ENCODE measurements at places on chromosomes 16 and 17.

DNA sequence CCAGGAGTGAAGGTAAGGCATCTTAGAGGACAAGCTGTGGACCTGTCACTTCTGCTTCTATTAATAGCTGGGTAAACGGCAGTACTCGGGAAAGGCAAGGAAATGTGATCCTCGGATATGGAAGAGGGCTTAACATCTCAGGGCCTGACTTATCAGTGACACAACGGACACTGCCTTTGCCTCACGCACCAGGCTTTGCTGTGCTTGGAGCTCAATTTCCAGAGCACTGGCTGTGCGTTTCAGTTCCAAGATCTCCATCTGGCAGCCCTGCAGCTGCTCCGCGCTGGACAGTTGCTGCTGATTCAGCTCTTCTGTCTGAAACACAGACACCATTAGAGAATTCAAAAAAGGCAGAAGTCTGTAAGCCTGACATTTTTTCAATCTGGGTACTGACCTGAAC lies 3.5 kb downstream of the KRT40 start:
- no peak overlapping the region for H3K4me3 ChIP-seq
- no peaks in the 10 kb centered on the region for H3K36me3 ChIP-seq
- no peaks in the 10 kb centered on the region for H3K4me1 ChIP-seq
- H3K27me3 ChIP-seq = no peaks in the 10 kb centered on the region
- no peak for DNase-seq

- H3K27me3 ChIP-seq = peaks cover 23% of the 10 kb centered on the region
- H3K4me1 ChIP-seq = no peaks in the 10 kb centered on the region
- H3K36me3 ChIP-seq = no peaks in the 10 kb centered on the region
- no peak overlapping the region for H3K4me3 ChIP-seq
Measured at GRCh38 chr17:48711128-48711527, 11.2 kb downstream of the PRAC1 start.

DNA sequence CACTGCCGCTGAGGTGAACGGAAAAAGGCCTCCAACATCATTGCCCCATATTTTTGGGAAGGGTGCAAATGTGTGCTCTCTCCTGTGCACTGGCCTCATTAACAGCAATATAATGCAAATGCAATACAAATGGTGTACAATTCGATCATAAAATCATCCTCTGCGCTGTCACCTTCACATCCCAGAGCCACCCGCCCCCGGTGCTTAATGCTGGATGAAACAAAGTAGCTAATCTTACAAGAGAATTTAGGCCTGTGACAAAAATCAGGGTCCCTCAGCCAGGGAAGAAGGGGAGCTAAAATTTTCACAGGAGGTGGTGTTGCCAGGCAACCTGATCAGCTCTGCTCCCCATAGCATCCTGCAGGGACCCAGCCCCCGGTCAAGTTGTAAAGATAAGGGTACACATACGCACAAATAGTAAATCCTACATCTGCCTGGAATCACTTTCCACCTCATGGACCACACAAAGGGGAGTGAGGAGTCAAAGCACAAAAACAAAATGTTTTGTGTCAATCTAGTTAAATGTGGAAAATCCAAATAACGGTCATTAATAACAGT lies 3.0 kb downstream of the TBC1D16 start:
- H3K27me3 ChIP-seq = peaks cover 95% of the 10 kb centered on the region
- DNase-seq = no peak
- no peaks in the 10 kb centered on the region for H3K4me1 ChIP-seq
- H3K27ac ChIP-seq = no peak overlapping the region
- no peaks in the 10 kb centered on the region for H3K36me3 ChIP-seq
- no peak overlapping the region for H3K4me3 ChIP-seq

DNA sequence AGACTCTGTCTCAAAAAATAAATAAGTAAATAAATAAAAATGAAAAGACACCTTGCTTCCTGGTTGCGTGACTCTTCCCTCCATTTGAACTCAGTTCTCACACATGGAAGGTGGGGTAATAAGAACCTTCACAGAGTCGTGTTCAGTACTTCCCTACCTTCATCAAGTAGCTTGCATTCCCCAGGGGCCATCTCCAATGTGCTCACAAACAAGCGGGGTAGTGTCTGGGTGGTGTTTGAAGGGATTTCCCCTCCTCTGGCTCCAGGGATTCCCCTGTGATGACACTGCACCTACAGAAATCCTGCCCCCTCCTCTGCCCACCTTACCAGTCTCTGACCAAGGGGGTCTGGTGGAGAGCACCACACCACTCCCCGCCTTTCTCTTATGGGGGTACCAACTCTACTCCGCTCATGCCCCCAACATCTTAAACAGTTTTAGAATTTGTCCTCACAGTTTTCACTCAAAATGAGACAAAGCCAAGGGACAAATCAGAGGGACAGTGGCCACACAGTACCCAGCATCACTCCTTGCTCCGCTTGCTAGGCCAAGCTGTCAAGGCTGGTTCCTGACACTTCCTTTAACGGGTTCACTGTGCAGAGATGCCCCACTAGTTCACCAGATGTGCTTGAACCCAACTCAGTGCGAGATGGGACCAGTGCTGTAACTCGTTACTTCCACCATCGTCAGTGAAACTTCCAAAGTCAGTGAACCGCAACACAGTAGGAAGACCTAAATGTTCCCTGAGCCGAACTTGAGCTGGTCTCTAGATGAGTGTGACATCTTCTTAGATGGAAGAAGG lies 69.1 kb downstream of the COPRS start:
- H3K27me3 ChIP-seq = no peaks in the 10 kb centered on the region
- no peaks in the 10 kb centered on the region for H3K4me1 ChIP-seq
- no peak overlapping the region for H3K4me3 ChIP-seq
- no peak for DNase-seq
- H3K27ac ChIP-seq = no peak overlapping the region
- H3K36me3 ChIP-seq = no peaks in the 10 kb centered on the region

- peaks cover 22% of the 10 kb centered on the region for H3K27me3 ChIP-seq
- peaks cover 24% of the 10 kb centered on the region for H3K4me1 ChIP-seq
- H3K36me3 ChIP-seq = no peaks in the 10 kb centered on the region
- no peak for DNase-seq
- peak overlapping the region; percentile 56 for H3K27ac ChIP-seq
Measured at GRCh38 chr17:74873874-74874614, 1.2 kb upstream of the FDXR start.

GRCh38 chr17:44565866-44566443 lies 8.7 kb downstream of the FZD2 start:
- H3K36me3 ChIP-seq = no peaks in the 10 kb centered on the region
- no peak overlapping the region for H3K4me3 ChIP-seq
- no peak overlapping the region for H3K27ac ChIP-seq
- H3K27me3 ChIP-seq = peaks cover 47% of the 10 kb centered on the region
- no peaks in the 10 kb centered on the region for H3K4me1 ChIP-seq

GRCh38 chr17:80519091-80519781 lies 25.4 kb upstream of the RPTOR start:
- H3K4me1 ChIP-seq = no peaks in the 10 kb centered on the region
- H3K36me3 ChIP-seq = no peaks in the 10 kb centered on the region
- no peak overlapping the region for H3K4me3 ChIP-seq
- no peak for DNase-seq
- H3K27me3 ChIP-seq = peaks cover 94% of the 10 kb centered on the region
- no peak overlapping the region for H3K27ac ChIP-seq

- no peaks in the 10 kb centered on the region for H3K27me3 ChIP-seq
- H3K27ac ChIP-seq = no peak overlapping the region
- H3K4me3 ChIP-seq = no peak overlapping the region
Measured at GRCh38 chr16:53832896-53833544, 129.1 kb downstream of the FTO start.

DNA sequence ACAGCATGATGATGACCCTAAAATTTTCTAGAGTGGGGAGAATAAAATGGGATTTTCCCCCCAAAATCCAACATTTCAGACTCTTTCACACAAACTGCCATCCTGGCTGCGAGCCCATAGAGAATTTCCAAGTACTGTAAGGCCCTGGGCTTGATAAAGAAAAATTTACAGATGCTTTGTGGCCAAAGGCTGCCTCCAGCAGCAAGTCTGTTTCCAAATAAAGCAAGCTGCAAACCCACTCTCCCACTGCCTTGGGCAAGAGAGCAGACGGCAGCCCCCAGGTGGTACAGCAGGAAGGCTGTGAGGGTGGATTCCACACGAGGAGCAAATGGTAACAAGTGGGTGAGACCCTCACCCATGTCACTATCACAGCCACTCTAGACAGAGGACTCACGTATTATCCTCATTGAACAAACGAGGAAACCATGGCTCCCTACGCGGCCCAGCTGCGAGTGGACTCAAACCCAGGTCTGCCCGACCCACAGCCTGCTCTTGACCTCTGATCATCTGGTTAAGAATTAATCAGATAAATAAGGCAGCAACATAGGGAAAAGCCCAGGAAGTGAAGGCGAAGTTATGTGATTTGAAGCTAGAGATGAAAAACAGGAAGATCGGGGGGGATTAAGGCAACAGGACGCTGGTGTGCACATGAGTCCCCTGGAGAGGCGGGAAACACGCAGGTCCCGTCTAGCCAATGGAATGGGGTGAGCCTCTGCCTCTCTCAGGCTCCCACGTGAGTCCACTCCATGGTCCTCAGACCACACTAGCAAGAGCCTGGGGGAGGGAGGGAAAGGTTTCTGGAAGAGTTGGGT lies 37.4 kb downstream of the AXIN2 start:
- no peak overlapping the region for H3K4me3 ChIP-seq
- H3K27ac ChIP-seq = no peak overlapping the region
- no peaks in the 10 kb centered on the region for H3K4me1 ChIP-seq
- H3K27me3 ChIP-seq = no peaks in the 10 kb centered on the region
- H3K36me3 ChIP-seq = no peaks in the 10 kb centered on the region

GRCh38 chr17:4558347-4558971 lies 1.9 kb downstream of the GGT6 start:
- no peak for DNase-seq
- no peaks in the 10 kb centered on the region for H3K27me3 ChIP-seq
- 0 out of 2 replicates have a peak, but pooled peaks cover 3% of the 10 kb centered on the region for H3K36me3 ChIP-seq
- H3K27ac ChIP-seq = no peak overlapping the region
- peaks cover 36% of the 10 kb centered on the region for H3K4me1 ChIP-seq

DNA sequence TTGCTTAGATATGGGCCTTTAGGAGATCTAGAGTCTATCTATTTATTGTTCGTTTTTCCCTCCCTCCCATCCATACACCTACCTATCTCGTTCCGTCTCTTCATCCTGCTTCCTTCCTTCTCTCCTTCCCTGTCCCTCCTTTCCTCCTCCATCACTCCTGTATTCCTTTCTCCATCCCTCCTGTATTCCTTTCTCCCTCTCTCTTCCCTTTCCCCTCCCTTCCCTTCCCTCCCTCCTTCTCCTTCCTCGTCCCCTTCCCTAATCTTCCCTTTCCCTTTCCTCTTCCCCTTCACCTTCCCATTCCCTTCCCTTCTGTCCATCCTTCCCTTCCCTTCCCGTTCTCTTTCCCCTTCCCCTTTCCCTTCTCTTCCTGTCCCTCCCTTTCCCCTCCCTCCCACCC lies 10.6 kb downstream of the GP2 start:
- no peak overlapping the region for H3K27ac ChIP-seq
- no peaks in the 10 kb centered on the region for H3K4me1 ChIP-seq
- no peak for DNase-seq
- H3K4me3 ChIP-seq = no peak overlapping the region
- H3K27me3 ChIP-seq = no peaks in the 10 kb centered on the region

- no peak for DNase-seq
- no peak overlapping the region for H3K27ac ChIP-seq
- no peaks in the 10 kb centered on the region for H3K36me3 ChIP-seq
- H3K27me3 ChIP-seq = no peaks in the 10 kb centered on the region
- H3K4me1 ChIP-seq = no peaks in the 10 kb centered on the region
Measured at GRCh38 chr16:11151156-11151884, 104.7 kb downstream of the SOCS1 start.

GRCh38 chr17:66467766-66468165 lies 165.4 kb downstream of the PRKCA start:
- no peak overlapping the region for H3K27ac ChIP-seq
- no peaks in the 10 kb centered on the region for H3K27me3 ChIP-seq
- H3K4me1 ChIP-seq = peaks cover 16% of the 10 kb centered on the region
- DNase-seq = no peak
- H3K4me3 ChIP-seq = no peak overlapping the region
- no peaks in the 10 kb centered on the region for H3K36me3 ChIP-seq

GRCh38 chr16:64993464-64993863 lies 128.4 kb downstream of the CDH11 start:
- DNase-seq = no peak
- no peak overlapping the region for H3K4me3 ChIP-seq
- no peak overlapping the region for H3K27ac ChIP-seq
- no peaks in the 10 kb centered on the region for H3K4me1 ChIP-seq
- H3K27me3 ChIP-seq = no peaks in the 10 kb centered on the region
- no peaks in the 10 kb centered on the region for H3K36me3 ChIP-seq

GRCh38 chr17:43360739-43361505 lies 37.9 kb upstream of the ARL4D start:
- peak overlapping the region; percentile 71 for H3K4me3 ChIP-seq
- H3K4me1 ChIP-seq = no peaks in the 10 kb centered on the region
- H3K27me3 ChIP-seq = peaks cover 16% of the 10 kb centered on the region
- peak overlapping the region; percentile 92 for H3K27ac ChIP-seq
- H3K36me3 ChIP-seq = no peaks in the 10 kb centered on the region
- peak; percentile 100 for DNase-seq

DNA sequence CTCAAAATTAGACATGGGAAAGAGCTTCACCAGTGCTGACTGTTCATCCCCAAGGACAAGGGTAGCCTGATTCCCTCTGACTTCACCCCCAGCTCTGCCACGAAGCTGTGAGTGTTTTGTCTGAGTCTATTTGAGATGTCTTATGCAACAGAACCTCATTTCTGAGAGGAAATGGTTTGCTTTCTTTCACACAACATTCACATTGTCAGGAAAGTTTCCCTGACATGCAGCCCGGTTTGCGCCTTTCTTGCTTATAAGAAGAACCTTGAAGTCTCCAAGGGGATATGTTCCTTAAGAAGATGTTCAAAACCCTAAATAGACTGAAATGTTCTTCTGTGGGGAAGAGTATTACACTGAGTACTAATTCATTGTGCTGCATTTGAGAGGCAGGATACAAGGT lies 300.5 kb upstream of the CCL2 start:
- no peaks in the 10 kb centered on the region for H3K36me3 ChIP-seq
- DNase-seq = no peak
- no peak overlapping the region for H3K27ac ChIP-seq
- H3K4me1 ChIP-seq = no peaks in the 10 kb centered on the region
- no peaks in the 10 kb centered on the region for H3K27me3 ChIP-seq

- no peak overlapping the region for H3K27ac ChIP-seq
- DNase-seq = peak; percentile 82
- no peaks in the 10 kb centered on the region for H3K4me1 ChIP-seq
- no peaks in the 10 kb centered on the region for H3K27me3 ChIP-seq
Measured at GRCh38 chr17:42720996-42721583, 23.8 kb downstream of the EZH1 start.

DNA sequence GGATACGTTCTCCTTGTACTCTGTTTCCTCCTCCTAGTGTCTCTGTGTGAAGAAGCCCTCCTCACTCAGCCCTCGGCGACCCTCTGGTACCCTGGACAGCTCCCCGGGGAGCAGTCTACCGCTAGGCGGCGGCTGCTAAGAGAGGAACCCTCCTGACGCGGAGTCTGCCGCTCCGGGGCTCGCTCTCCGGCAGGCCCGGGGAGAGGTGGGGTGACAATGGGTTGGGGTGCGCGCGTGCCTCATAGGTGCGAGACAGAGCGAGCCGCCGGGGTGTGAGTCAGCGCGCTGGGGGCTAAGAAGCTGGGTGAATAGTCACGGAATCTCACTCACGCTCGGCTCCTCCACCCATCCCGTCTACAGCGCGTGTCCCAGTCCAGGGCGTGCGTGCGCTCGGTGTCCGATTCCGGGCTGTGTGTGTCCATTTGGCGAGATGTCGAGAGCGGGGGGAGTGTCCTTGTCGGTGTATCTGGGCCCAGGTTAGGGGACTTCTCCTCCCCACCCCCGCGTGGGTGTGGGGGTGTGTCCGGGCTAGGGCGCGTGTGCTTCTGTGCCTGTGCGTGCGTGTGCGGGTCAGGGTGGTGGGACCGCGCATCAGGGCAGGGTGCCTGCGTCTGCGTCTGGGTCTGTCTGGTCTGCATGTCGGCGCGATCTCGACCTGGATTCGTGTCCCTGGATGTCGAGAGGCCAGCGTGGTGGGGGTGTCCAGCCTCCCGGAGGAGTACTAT lies 577 bp upstream of the HS3ST2 start:
- no peaks in the 10 kb centered on the region for H3K27me3 ChIP-seq
- H3K4me1 ChIP-seq = peaks cover 10% of the 10 kb centered on the region
- no peaks in the 10 kb centered on the region for H3K36me3 ChIP-seq
- DNase-seq = no peak
- H3K27ac ChIP-seq = no peak overlapping the region
